ENCODE measurements at places on chromosomes 11 and 22.

- DNase-seq = no peak
Measured at GRCh38 chr22:43884600-43885318, 7.1 kb downstream of the PNPLA5 start.

DNA sequence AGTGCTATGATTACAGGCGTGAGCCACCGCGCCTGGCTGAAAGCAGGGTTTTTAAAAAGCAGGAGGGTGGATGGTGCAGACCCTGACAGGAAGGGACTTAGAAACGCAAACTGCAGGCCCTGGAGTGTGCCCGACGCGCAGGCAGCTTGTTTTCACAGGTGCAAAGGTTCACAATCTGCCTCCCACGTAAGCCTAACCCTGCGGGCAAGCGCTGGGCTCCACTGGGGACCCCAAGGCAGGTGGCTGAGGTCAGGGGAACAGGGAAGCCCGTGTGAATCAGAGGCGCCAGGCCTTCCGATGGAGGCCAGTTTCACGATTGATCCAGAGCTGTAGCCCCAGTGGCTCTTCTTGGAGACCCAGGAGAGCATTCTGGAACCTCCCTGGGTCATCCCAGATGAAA, 256.3 kb downstream of the BRD1 start:
- DNase-seq = no peak

GRCh38 chr11:36265793-36266628, 23.2 kb downstream of the COMMD9 start:
- DNase-seq = peak; percentile 1

- no peak for DNase-seq
Measured at GRCh38 chr11:10067629-10068300, 226.3 kb downstream of the SBF2 start.

- DNase-seq = no peak
Measured at GRCh38 chr22:22450343-22450839, 58.2 kb downstream of the ZNF280B start.

DNA sequence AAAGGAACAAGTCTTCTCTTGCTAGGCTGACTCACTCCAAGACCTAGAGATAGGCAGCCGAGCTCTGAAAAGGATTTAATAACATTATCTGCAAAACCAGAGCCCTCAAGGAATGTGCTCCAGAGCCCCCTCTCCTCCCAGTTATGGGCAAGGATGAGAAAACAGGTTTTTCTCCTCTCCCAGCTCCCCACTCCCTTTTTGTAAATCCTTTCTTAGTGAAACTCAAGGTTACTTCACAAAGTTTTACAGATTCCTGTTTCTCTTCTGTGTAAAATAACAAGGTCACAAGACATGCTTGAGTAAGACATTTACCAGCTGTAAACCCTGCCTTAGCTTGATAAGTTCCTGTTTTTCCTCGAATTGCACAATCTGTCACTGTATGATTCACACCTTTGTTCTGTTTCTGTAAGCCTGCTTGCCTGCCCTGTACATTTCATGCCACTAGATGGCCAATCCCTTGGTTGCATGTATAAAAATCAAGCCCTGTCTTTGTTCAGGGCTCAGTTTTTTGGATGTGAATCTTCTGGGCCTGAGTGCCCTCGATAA, 489.4 kb downstream of the KCNA4 start:
- no peak for DNase-seq

DNA sequence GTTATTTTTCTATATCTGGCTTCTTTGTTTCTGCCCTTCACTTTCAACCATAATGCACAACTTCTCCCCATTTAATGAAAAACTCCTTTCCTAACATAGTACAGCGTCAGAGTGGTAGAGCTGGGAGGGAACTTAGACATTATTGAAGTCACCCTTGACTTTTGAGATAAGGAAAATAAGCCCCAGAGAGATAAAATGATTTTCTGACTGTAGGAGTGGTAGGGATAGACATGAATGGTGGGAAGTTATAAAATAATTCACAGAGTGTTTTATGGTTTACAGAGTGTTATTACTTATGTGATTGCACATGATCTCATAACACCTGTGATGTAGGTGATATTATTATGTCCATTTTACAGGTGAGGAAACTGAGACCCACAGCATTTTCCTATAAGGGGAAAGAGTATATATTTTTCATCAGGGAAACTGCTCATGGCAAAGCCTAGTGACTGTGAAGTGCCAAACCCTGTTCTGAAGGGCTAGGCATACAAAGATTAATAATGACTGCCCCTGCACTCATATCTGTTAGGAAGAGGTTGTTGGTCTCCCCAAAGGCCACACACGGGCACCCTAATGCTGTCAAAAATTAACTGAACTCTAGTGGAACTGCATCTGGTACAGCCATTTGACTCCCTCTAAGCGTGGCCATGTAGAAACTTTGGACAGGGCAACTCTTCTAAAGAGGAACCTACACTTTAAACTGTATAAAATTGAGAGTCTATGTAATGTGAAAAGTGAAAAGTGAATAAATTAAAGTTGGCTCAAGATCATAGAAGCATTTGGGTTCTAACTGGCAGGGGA, 61.1 kb upstream of the PICALM start:
- DNase-seq = no peak

- no peak for DNase-seq
Measured at GRCh38 chr11:82533628-82534327, 199.9 kb downstream of the FAM181B start.

Measured in activated CD8-positive, alpha-beta memory T cell treated with anti-CD3 and anti-CD28 coated beads for 4 hours (primary cell).